Heart left ventricle (tissue), 16 donors: ENCODE measurements at places on chromosomes 3 and 15.
A peak's percentile ranks its signal among the peaks of the same experiment; 100 is the strongest.

GRCh38 chr15:90062023-90062442 is 40.2 kb downstream of the IDH2 start:
- DNase-seq, result peak; percentile 69

- DNase-seq, result no peak
Measured at GRCh38 chr15:64739577-64740143, 35.7 kb downstream of the RBPMS2 start.

DNA sequence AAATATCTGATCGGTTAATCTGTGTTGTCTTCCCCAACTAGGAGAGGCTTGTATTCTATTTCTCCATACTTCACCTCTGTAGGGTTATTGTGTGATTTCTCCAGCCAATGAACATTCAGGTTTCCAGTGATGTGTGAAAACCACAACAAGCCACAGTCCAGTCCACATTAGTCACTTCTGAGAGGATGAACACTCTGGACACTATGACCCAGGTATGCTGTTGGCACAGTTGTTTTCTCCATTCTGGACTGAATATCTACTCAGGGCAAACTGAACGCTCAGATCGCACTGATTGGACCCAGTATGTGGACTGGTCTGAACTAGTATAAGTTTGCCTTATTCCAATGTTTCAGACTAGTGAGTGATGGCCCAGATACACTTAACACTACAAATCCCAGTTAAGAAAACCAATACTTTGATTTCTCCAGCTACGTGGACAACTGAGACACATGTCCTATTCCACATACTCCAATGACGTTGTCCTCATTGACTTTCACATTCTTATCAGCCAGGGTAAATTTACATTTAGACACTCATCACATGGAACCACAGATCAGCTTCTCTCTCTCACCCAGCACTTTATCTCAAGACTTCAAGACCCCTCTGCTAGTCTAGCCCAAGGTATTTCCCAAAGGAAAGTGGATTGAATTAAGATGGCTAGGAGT is 587.4 kb upstream of the SGO1 start:
- no peak for DNase-seq

GRCh38 chr3:75395580-75396315 is 268.4 kb upstream of the FRG2C start:
- DNase-seq, result no peak

- no peak for DNase-seq
Measured at GRCh38 chr3:126998728-126999127, 15.8 kb downstream of the PLXNA1 start.

- no peak for DNase-seq
Measured at GRCh38 chr3:177338697-177339219, 141.5 kb upstream of the TBL1XR1 start.

GRCh38 chr3:134216191-134216764 is 34.4 kb downstream of the RYK start:
- DNase-seq, result no peak

- DNase-seq, result no peak
Measured at GRCh38 chr15:82014989-82015388, 30.8 kb downstream of the MEX3B start.

GRCh38 chr15:86247249-86247955 is 167.7 kb downstream of the AGBL1 start:
- no peak for DNase-seq

DNA sequence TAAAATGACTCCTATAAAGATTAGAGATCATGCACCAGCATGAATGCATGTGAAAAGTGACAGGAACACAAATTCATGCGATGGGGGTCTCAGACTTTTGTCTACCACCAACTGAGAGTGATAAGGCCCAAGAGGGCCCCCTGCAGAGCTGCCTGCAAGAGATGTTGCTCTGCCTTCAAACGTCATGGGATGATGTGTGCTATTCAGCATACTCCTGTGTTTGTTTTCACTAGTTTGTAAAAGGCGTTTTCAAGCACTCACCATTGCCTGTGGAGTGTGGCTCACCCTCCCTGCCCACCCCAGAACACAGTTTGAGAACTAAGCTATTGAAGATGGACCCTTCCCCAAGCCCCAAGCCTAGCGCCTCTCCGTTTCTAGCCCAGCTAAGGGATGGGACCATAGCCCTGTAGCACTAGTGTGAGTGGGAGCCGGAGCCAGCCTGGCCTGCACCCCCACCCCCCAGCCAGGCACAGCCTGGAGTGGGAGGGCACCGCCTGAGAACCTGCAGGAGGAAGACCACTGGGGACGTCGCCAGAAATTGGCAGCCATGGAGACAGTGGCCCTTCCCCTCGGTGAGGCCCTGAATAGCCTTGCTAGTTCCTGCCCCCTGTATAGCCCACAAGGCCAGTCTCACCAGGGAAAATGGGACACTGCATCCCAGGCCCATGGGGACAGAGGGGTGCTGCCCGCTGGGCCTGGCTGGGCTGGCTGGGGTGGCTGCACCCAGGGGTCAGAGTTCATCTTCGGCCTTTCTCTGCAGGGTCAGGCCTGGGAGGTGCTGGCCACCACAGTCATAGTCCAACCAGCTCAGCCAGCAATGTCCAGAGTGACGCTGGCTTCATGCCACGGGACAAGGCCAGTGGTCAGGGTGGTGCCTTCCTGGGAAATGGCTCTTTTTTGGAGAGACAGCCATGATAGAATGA is 22.6 kb upstream of the KLF13 start:
- no peak for DNase-seq

GRCh38 chr3:185900228-185900627 is 37.6 kb downstream of the TRA2B start:
- DNase-seq, result no peak

GRCh38 chr3:49803465-49804140 is 542 bp downstream of the INKA1 start:
- peak; percentile 62 for DNase-seq

DNA sequence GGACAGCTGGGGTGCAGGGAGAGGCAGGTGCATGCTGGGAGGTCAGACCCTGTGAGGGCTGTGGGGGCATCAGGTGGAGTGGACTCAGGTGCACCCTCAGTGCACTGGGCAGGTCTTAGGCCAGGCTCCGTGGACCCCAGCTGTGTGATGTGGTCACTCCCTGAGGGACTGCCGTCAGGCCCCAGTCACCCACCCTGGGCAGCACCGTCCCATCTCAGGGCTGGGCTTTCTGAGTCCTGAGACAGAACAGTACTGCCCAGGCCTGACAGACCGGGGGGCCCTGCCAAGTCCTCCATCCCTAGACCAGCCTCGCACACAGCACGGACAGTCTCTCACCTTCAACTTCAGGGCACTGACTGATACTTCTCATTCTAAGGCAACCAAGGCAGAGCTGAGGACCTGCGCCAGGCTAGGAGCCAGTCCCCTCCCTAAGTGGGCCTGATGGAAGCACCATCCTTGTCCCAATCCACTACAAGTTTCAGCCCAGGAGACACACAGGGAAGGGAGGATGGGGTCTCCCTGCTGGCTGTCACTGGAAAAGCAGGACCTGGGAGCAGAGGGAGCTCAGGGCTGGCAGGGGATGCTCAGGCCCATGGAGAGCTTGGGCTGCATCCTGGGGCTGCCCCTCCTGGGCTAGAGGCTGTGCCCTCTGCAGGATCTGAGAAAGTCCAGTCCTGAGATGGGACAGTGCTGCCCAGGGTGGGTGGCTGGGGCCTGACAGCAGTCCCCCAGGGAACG is 86.3 kb downstream of the LMLN start:
- DNase-seq, result no peak

GRCh38 chr15:35546511-35547381 is 781 bp upstream of the DPH6 start:
- DNase-seq, result no peak

GRCh38 chr3:43770426-43771103 is 79.8 kb downstream of the ABHD5 start:
- DNase-seq, result peak; percentile 68

- DNase-seq, result no peak
Measured at GRCh38 chr15:66587749-66588148, 22.0 kb upstream of the LCTL start.

GRCh38 chr15:62244762-62245161 is 79.7 kb upstream of the C2CD4B start:
- no peak for DNase-seq

- DNase-seq, result no peak
Measured at GRCh38 chr3:40980467-40980866, 218.8 kb upstream of the CTNNB1 start.

DNA sequence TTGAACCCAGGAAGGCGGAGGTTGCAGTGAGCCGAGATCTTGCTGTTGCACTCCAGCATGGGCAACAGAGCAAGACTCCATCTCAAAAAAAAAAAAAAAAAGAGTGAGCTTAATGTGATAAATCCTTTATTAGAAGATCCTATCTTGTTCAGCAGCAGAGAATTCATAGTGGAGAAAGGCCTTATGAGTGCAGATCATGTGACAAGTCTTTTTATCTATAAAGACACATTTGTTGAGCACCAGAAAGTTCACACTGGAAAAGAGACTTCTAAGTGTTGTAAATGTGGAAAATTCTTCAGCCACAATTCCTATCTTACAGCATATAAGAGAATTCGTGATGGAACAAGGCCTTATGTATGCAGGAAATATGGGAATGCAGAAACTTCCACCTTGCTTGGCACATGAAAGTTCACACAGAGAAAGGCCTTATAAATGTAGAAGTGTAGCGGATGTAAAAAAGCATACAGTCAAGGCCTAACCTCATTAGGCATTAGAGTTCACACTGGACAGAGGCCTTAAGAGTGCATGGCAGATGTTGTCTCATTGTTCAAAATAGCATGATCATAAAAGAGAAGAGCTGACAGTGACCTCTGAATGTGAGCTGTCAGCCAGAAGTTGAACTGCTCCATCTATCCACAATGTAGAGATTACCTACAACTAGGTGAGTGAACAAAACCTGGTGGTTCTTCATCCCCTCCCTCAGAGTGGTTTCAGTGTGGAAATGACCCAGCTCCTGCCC is 16.7 kb downstream of the ADAM10 start:
- DNase-seq, result no peak
